ENCODE measurements at places on chromosomes 13 and 19.

- peak; percentile 62 for DNase-seq
Measured at GRCh38 chr19:48419158-48419920, 25.9 kb downstream of the GRIN2D start.

GRCh38 chr13:40197049-40197448 lies 469.4 kb downstream of the FOXO1 start:
- DNase-seq: no peak

DNA sequence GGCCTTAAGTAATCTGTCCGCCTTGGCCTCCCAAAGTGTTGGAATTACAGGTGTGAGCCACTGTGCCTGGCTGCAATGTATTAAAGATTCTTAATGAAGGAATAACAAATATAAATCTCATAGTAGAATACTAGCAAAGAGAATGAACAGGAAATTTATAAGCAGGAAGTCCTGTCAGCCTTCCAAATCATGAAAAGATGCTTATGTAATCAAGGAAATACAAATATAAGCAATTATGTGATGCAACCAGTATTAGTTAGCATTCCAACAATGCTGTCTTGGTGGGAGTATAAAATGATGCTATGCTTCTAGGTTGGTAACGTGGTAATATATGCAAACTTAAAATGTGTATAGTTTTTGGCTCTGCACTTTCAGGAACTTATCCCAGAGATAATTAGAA lies 133.8 kb downstream of the PDS5B start:
- no peak for DNase-seq

DNA sequence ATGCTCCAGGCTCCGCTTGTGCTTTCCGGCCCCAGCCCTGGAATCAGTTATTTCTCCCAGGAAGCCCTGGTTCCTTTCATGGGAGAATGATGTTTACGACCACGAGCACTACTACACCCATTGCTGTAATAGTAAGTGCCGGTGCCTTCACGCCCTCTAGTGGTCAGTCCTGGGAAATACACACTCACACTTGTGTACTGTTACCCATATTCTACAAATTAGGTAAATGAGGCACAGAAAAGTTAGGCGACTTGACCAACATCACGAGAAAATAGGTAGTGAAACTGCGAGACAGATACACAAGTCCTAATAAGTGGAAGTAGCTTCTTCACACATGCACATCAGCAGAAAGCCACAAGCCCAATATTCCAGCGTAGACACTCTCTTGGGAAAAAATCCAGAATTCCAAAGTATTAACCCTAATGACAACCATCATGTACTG lies 21.7 kb downstream of the CEACAM21 start:
- peak; percentile 67 for DNase-seq

DNA sequence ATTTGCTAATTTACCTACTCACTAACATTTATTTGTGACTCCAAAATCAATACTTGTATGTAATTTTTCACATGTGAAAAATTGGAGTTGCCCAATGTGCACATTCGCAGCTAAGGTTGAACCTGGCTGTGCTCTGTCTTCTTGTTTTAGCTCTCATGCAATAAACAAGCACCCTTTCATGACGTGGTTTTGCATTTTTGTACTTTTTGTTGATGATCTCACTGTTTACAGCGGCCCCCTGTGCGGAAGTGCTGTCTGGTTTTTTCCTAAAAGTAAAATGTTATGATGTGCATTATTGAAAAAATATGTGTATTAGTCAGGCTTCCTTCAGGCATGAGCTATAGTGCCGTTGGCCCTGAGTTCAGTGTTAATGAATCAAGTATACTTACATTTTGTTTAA lies 18.1 kb downstream of the DGKH start:
- no peak for DNase-seq

DNA sequence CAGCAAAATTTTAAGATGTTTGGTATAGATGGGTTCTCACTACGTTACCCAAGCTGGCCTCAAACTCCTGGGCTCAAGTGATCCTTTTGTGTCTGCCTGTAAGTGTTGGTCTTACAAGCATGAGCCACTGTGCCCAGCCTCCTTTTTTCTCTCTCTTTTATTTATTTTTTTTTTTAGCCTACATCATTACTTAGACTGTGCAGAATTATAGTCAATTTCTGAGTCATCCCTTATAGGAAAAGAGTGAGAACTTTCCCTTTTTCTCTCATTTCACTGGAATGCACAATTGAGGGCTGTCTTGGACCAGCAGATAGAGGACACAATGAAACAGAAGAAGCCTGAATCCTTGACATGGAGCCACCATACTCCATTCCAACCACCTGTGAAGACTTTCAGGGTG lies 13.3 kb downstream of the TSKS start:
- no peak for DNase-seq

- no peak for DNase-seq
Measured at GRCh38 chr13:29507356-29507755, 88.1 kb downstream of the SLC7A1 start.

DNA sequence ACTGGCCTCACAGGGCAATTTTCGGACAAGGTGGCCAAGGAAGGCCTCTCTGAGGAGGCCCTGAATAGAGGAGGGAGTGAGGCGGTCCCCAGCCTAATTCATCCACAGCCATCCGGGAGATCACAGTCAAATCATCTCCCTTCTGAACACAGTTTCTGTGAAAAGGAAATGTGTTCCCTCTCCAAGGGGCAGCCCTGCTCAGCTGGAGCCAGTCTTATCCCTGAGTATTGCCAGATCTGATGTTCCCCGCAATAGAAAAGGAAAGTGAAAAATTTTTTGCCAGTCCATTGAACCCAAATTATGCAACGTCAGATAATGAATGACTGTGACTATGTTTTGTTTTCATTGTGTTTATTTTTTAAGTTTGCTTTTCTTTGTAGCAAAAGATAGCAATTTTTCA lies 125.9 kb downstream of the SIPA1L3 start:
- no peak for DNase-seq

DNA sequence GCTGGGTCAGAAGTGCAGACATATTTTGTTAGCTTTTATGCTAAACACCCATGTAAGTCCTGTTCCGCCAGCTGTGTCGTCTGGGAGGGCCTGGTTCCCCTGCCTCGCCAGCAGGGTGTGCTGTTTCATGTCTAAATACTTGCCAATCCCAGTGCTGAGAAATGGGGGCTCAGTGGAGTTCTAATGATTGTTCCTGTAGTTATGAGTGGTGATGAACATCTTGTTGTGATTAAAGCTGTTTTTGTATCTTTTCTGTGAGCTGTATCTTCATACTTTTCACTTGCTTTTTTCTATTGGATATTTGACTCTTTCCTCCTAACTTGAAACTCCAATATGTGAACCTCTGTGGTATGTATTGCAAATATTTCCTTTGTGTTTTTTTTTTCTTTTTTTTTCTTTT lies 32.7 kb downstream of the KDM4B start:
- DNase-seq: peak; percentile 4

- DNase-seq: peak; percentile 64
Measured at GRCh38 chr19:10112037-10112761, 706 bp downstream of the P2RY11 start.

DNA sequence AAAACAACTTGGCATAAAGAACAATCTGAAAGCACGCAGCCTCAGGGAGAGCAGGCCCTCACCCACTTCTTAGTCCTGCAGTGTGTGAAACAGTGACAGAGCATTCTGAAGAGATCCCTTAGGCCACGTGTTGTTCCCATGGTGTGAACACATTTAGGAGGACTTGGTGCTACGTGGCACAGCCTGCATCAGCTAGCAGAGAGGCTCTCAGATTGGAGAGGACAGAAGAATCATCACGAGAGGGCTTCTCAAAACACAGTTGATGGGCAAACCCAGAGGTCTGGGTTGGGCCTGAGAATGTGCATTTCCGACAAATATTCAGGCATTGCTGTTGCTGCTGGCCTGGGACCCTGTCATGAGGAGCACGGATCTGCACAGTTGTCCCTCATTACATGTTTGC lies 26.1 kb upstream of the TFDP1 start:
- DNase-seq: no peak

- DNase-seq: no peak
Measured at GRCh38 chr19:47357788-47358680, 8.9 kb downstream of the DHX34 start.

- no peak for DNase-seq
Measured at GRCh38 chr13:103161476-103161875, 95.3 kb upstream of the SLC10A2 start.

GRCh38 chr19:35869327-35870123 lies 1.2 kb downstream of the APLP1 start:
- DNase-seq: peak; percentile 63

DNA sequence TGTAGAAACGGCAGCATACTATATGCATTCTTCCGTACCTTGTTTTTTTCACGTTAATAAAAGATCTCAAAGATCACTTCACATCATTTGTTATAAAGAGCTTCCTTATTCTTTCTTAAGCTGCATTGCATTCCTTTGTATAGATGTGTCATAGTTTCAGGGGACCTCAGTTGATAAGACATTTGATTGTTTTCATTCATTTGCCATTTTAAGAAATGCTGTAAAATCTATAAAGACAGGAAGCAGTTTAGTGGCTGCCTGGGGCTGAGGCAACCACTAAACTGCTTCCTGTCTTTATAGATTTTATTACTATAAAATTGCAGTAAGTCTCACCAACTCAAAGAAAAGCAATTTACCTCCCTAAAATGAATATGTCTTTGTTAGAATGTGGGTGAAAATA lies 59.4 kb downstream of the ZDHHC20 start:
- no peak for DNase-seq

GRCh38 chr13:73902296-73902695 lies 231.9 kb downstream of the KLF12 start:
- no peak for DNase-seq

- peak; percentile 69 for DNase-seq
Measured at GRCh38 chr19:16368385-16369305, 44.0 kb downstream of the KLF2 start.

- DNase-seq: no peak
Measured at GRCh38 chr13:79281339-79281747, 124.7 kb downstream of the RBM26 start.

GRCh38 chr19:33339016-33339984 lies 34.2 kb upstream of the CEBPG start:
- DNase-seq: no peak

DNA sequence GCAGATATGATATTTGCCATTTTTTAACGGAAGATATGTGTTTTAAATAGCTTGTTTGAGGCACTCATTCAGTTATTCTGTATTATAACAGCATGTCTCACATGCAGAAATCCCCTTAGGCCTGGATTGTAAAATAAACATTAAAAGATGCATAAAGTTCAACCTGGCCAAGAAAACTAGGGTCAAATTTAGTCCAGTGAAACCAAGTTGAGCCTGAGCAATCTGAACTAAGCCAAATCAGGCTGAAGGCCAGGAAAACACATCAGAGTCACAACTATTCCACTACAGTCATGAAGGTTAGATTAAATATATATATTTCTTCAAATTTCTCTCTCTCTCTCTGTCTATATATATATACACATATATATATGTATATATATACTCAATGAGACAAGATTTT lies 504.8 kb downstream of the SLITRK1 start:
- no peak for DNase-seq

- no peak for DNase-seq
Measured at GRCh38 chr13:79528759-79529191, 47.8 kb downstream of the NDFIP2 start.

- no peak for DNase-seq
Measured at GRCh38 chr13:33796095-33796494, 21.9 kb upstream of the RFC3 start.

GRCh38 chr19:2032296-2032941 lies 16.9 kb upstream of the BTBD2 start:
- no peak for DNase-seq

GRCh38 chr13:114058051-114058867 lies 74.2 kb downstream of the RASA3 start:
- no peak for DNase-seq

DNA sequence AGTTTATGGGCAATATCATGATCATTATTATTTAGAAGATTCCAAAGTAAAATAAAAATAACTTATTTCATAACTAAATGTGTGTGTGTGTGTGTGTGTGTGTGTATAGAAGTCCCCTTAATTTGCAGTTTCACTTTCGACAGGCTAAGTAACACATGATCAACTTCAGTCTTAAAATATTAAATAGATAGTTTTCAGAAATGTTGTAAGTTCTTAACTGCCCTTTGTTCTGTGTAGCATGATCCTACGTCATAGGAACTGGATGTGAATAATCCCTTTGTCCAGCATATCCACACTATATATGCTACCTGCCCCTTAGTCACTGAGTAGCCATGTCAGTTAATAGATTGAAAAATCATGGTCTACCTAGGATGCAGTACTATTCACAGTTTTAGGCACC lies 1863.5 kb upstream of the PCDH20 start:
- no peak for DNase-seq

- DNase-seq: no peak
Measured at GRCh38 chr13:88651531-88651930, 980.4 kb downstream of the SLITRK5 start.

DNA sequence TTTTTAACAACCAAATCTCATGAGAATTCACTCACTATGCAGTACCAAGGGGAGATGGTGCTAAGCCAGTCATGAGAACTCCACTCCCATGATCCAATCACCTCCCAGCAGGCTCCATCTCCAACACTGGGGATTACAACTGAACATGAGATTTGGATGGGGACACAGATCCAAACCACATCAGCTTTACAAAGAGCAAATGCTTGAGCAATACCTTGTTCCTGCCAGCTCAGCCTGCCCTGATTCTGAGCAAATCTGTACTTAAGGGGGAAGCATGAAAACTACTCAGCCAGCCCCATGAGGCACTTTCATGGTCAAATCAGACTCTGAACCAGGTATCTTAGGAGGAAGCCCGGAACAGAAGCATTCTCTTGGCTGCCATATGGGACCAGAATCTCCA lies 259.9 kb downstream of the TBC1D4 start:
- no peak for DNase-seq

DNA sequence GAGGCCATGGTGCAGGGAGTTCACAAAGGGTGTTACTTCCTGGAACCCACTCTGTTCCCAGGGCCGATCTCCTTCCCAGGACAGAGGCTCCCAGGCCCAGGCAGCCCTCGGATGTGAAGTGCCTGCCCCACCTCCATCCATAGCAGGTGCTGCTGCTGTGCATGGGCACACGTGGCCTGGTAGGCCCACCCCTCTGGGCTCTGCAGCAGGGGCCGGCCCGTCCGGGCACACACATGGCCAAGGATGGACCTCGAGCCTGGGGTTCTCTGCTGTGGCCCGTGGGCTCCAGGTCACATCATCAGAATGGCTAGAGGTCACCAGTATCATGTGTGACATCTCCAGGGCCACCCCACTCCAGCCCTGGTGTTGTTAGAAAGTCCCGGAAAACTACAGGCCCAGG lies 71.8 kb downstream of the GADD45B start:
- DNase-seq: no peak

DNA sequence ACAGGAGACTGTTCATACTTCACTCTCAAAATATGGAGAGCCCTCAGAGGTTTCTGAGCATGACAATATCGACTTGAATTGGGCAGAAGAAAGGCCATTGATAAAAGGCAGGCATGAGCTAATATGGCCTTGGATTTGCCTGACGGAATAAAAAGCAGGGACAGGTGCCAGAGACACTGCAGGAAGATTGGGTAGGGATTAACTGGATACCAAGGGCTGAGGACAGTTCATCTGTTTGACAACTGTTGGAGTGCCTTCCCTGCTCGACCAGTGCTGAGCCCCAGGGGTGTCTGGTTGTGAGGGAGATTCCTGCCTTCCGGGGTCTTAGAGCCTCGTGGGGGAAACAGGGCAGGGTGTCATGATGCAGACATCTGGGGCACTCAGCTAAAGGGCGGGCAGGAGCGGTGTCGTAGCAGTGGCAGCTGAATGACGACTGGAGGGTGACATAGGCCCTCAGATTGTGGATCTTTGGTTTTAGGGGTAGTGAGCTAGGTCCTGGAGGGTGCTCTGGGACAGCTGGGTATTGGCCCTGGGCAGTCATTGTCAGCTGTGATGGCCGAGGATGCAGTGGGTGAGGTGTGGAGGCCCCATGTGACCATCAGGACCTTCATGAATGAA lies 12.3 kb downstream of the GATAD2A start:
- no peak for DNase-seq

- no peak for DNase-seq
Measured at GRCh38 chr13:112253631-112254030, 122.5 kb upstream of the SPACA7 start.

Measured in effector memory CD4-positive, alpha-beta T cell (primary cell).